Ecto neural progenitor cell (in vitro differentiated cells): ENCODE measurements at places on chromosomes 4 and X.

- no peak for DNase-seq
Observed at GRCh38 chr4:54169176-54169575, 59.9 kb upstream of the PDGFRA start.

- DNase-seq: no peak
Observed at GRCh38 chr4:123836851-123837595, 440.4 kb downstream of the SPRY1 start.

GRCh38 chr4:152510349-152511147, 25.3 kb downstream of the FBXW7 start:
- DNase-seq: no peak

- no peak for DNase-seq
Observed at GRCh38 chr4:81682492-81682891, 210.8 kb upstream of the RASGEF1B start.

GRCh38 chrX:115413246-115413878, 123.8 kb downstream of the LUZP4 start:
- no peak for DNase-seq

GRCh38 chrX:108396188-108396891, 41.9 kb downstream of the COL4A6 start:
- DNase-seq: no peak
